ENCODE measurements at places on chromosomes 7 and 10. TPM values are rescaled to one million over a fixed set of nuclear protein-coding genes. Genes with fewer than 3 reads are reported as not detected.

Gene UPK3B
- total RNA-seq = 0.53 TPM

Gene HTRA1
- 219 TPM for total RNA-seq

Gene MYL10
- total RNA-seq = 14.8 TPM

Gene FRMPD2
- total RNA-seq = 0.18 TPM

Gene FAM13C
- 22.8 TPM for total RNA-seq

Gene HOXA11
- 4.7 TPM for total RNA-seq

Gene ELOVL3
- total RNA-seq = 0.35 TPM

Gene PDZD7
- total RNA-seq = 1.2 TPM

Gene FZD1
- 12.5 TPM for total RNA-seq

Gene SPOCK2
- 3.7 TPM for total RNA-seq

Gene MYO1G
- 0.58 TPM for total RNA-seq

Gene ANXA8
- total RNA-seq = not detected

Gene CTAGE8
- 1.1 TPM for total RNA-seq

Gene LRIT1
- total RNA-seq = not detected

Gene FXYD4
- 0.44 TPM for total RNA-seq

Gene CLEC5A
- total RNA-seq = 0.13 TPM

Gene FAM20C
- total RNA-seq = 24.0 TPM

Gene NANOS1
- 3.7 TPM for total RNA-seq

DNA sequence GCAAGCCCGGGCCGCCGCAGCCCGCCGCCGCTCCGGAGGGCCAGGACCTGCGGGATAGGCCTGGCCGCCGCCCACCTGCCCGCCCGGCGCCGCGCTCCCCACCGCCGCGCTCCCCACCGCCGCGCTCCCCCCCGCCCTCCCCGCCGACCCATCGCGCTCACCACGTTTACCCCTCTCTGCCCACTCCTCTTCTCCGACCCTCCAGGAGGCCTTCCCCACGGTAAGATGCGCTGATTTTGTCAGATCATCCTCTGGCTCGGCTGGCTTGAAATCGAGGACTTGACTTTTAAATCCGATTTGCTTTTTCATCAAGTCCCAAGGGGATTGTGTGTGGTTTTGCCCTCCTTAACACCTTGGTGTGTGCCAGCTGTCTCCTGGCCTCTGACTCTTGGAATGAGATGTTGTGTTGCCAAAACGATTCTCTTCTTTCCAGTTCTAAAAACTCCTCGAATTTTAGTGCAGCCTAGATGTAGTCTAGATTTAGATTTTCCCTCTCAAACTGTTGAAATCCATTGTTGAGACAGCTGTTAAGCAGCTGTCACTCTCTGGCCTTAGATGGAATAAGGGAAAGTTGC, 738 bp downstream of the POM121 start:
- peak; percentile 33 for DNase-seq

DNA sequence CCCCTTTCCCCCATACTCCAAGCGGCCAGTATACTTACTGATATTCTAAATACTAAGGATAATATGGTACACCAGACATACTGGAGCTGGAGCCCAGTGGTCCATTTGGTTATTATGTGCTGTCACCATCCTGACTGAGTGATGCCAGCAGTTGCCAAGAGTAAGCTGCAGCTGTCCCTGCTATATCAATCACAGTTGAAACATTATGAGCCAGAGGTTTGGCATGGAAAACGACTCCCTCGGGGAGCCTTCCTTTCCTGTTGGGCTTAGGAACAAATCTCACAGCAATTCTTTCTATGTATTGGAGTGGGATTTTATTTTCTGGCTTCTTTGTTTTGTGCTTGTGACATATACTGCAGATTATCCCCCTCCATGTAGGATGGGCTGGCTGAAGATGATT, 32.6 kb downstream of the STRIP2 start:
- DNase-seq = peak; percentile 77

DNA sequence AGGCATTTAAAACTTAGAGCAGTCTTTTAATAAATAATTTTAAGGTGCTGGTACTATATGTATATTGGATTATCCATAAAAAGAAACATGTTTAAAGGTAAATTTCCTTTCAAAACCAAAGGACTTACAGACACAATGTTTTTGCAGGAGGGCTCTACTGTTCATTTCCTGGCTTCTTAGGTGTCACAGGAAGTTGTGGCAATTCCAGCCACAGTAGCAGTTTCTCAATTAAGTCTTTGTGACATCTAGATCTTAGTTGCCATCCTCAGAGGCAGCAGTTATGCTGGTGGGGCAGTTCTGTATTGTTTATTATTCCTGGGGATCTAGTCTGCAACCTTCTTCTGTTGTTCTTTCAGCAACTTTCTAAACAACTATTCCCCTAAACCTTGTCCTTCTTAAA, 460.1 kb downstream of the MAGI2 start:
- DNase-seq = no peak

GRCh38 chr10:58830697-58831096, 318.0 kb downstream of the BICC1 start:
- no peak for DNase-seq

- DNase-seq = no peak
Measured at GRCh38 chr7:39651265-39651664, 27.9 kb downstream of the RALA start.

DNA sequence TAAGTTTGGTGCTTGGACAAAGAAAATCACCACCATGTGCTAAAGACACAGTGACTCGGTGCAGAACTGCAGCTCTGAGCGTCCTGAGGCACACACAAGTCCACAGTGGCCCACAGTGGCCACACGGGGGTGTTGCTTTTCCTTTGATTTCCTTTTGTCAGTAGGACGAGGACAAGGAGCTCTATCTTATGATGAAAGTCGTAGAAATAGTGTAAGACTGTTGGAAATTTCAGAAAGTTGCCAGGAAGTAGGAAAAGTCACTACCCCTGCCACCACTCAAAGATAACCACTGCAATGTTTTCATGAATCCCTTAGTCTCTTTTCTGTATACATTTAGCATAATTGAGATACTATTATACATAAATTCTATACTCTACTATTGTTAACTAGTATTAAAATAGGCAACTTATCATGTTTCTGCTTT, 146.0 kb downstream of the TNS3 start:
- peak; percentile 84 for DNase-seq

GRCh38 chr10:50541921-50542320, 81.8 kb downstream of the SGMS1 start:
- no peak for DNase-seq

GRCh38 chr10:20897146-20897825, at the start of gene NEBL:
NEBL (minus strand) TSS chr10:20897311; CDS start chr10:20897205, 106 bp downstream.
- DNase-seq = no peak

GRCh38 chr7:149558149-149558861, 60.7 kb upstream of the ZNF746 start:
- no peak for DNase-seq

- DNase-seq = peak; percentile 63
Measured at GRCh38 chr10:5447611-5448071, 35.3 kb downstream of the NET1 start.

- no peak for DNase-seq
Measured at GRCh38 chr10:3143366-3143765, 29.2 kb downstream of the PITRM1 start.

DNA sequence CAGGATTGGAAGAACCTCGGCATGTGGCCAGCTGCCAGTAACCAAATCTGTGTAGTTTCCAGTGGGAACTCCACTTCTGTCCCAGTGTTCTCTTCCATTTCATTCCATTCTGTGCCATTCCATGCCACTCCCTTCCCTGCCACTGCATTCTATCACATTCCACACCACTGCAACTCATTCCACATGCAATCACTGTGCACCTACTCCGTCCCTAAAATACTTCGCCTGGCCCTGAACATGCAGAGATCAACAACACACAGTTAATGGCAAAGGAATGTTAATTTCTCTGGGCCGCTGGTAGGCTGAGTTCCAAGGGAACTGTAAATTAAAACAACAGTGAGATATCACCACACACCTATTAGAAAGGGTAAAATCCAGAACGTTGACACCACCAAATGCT, 64.8 kb downstream of the AKR1B1 start:
- DNase-seq = no peak

- no peak for DNase-seq
Measured at GRCh38 chr10:68618234-68618633, 58.1 kb downstream of the TET1 start.

GRCh38 chr7:32928785-32929298, 28.4 kb upstream of the FKBP9 start:
- no peak for DNase-seq

DNA sequence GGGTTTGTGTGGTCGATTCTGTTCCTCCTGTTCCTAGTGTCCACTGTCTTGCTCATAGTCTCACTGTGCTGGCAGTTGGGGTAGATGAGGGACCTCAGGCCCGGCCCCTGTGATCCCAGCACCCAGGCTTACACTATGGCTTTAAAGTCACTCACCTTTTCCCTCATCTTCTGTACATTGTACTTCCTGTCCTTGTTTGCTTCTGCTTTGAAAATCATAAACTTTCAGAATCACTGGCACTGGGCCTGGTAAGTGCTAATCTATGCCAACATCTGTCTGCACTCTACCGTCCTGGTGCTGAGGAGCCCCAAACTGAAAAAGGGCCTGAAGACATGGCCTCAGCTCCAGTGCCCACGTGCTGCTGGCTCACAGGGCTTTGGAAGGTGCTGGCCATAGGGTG, 5.7 kb upstream of the TAS2R60 start:
- no peak for DNase-seq

- DNase-seq = no peak
Measured at GRCh38 chr7:134210227-134210626, 83.1 kb downstream of the LRGUK start.

DNA sequence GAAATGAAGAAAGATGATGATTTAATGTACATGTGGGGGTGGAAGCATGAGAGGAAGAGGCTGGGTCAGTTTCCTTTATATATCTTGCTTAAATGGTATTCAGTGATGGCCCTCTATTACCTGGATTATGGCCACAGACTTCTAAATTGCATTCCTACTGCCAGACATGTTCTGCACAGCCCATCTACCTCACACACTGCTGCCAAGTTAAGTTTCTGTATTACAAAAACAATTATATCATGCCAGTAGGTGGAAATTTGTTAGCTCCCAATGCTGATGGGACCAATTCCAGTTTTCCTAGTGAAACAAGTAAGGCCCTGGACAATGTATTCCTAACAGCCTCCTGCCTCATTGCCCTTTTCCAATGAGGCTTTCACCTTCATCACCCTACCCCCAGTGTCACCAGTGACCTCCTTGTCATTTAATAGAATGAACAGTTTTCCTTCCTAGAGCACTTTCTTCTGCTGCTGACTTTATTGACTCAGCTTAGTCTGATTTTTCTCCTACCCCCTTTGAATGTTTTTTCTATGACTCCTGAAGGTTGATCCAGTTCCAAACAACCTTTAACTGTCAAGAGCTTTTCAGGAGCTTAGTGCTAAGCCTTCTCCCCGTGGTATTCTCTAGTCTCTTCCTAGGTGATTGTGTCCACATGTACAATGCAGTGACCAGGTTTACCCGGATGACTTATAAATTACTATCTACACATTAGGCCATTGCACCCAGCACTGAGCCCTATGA, 316.6 kb upstream of the ANKRD30A start:
- peak; percentile 55 for DNase-seq

All from muscle of leg (tissue), 16 donors.